ENCODE measurements at places on chromosomes 1 and 21.

DNA sequence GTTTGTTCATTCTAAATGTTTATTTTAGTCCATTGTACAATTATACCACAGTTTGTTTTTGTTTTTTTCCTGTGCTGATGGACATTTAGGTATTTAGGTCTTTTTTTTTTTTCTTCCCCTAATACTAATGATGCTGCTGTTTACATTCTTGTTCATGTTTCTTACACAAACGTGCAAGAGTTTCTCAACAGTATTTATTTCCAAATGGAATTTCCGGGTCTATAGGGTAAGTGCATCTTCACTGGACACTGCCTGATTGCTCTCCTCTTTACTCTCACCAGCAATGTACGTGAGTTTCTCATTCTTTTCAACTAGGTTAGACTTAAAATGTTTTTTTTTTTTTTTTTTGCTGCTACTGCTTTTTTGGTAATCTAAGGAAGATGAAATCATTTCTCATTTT is 122.7 kb downstream of the PPP1R12B start:
- no peak for DNase-seq

- no peak for DNase-seq
Observed at GRCh38 chr1:185670187-185670627, 64.0 kb upstream of the HMCN1 start.

GRCh38 chr1:64896551-64896950 is 69.8 kb downstream of the JAK1 start:
- DNase-seq = no peak

- DNase-seq = no peak
Observed at GRCh38 chr1:186144505-186144904, 230.5 kb downstream of the TPR start.

DNA sequence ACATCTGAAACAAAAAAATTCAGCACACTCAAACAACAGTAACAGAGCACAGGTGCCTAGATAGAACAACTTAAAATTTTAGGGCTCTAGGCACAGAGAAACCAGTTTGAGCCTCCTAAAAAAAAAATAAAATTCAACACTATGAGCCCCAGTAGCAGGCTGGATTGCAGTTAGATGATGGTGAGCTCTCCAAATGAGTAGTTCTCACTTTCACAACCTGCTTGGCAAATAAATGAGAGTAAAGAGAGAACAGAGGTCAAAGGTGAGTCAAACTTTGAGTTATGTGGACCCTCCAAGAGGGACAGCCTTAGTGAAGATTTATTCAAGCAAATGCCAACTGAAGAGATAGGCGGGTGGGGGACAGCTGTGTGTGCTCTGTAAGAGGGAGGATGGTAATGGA is 3.6 kb downstream of the BEND5 start:
- DNase-seq = no peak

GRCh38 chr1:57824535-57824934 is 400.7 kb upstream of the DAB1 start:
- no peak for DNase-seq

- DNase-seq = peak; percentile 31
Observed at GRCh38 chr21:25421321-25422028, 185.8 kb downstream of the MRPL39 start.

DNA sequence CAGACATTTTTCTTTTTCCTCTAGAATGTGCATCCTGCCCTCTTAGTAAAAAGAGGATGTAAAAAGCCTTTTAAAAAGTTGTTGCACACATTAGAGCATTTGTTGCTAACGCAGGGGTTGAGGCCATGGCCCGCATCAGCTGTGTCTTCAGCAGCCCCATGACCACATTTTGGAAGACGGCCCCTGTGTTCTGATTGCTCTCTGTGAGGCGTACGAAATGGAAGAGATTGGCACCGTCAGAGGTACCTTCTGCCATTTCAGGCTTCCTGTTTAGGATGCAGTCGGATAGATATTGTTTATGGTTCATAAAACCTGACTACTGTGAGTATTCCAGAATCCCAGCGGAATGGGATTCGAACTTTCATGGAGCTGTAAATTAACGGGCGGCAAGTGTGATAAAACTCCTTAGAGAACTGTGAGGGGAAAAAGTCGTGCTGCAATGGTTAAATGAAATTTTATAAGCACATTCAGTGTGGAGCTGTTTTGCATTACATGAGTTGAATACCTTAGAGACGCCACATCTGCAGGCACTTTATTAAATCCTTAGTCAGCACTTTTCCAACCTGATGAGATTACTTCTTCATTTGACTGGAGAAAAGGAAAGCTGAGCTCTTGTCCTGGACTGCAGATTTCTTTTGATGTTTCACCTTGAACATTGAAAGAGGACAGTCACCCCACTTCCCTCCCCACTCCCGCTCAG is 273.9 kb downstream of the TM2D1 start:
- DNase-seq = no peak

DNA sequence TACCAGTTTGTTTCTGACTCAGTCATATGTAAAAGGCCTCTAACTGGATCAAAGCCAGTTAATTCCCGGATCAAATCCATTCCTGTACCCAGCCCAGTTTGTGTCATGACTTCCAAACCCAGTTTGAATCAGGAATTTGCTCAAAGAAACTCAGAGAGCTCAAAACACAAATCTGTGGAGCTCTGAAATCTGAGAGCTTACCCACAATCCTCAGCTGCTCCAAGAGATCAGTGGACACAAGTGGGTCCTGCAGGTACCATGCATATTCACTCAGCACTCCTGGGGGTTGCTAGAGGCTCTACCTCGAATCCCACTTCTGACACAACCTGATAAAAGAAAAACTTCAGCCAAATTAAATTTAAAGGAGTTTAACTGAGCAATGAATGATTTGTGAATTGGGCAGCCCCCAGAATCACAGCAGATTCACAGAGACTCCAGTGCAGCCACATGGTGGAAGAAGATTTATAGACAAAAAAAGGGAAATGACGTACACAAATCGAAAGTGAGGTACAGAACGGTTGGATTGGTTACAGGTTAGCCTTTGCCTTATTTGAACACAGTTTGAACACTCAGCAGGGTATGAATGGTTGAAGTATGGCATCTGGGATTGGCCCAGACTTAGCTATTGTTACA is 11.9 kb upstream of the MRPL55 start:
- no peak for DNase-seq

GRCh38 chr1:28981210-28981609 is 66.8 kb downstream of the EPB41 start:
- DNase-seq = no peak

DNA sequence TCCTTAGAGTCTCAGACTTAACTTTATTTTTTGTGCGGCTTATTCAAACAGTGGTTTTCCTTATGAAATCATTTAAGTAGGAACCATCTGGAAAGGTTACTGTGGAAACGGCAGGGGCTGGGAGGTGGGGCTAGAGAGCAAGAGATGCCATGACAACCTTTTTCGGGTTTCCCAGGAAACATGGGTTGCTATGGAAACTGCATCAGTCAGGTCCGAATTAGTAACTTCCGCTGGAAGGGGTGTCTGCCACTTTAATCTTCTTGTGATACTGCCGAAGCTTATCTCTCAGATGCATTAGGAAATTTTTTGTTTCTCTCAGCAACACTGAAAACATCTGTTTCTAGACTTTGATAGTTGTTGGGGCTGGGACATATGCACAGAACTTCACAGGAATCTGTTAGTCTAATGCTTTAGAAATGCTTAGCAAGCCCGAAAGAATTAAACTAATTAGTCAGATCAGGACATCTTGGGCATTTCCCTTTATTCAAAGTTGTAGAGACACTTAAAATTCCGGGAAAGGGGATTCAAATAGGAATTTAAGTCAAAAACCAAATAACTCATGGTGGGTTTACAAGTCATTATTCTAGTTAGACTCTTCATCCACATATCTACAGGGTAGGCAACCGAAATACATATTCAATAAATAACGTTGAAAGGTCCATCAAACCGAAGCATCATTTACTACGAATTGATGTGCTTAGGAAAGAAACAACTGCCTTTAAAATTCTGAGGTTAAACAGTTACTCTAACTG is 2.6 kb downstream of the KCNA3 start:
- DNase-seq = peak; percentile 55

- DNase-seq = no peak
Observed at GRCh38 chr1:23795676-23796465, 4.7 kb downstream of the GALE start.

DNA sequence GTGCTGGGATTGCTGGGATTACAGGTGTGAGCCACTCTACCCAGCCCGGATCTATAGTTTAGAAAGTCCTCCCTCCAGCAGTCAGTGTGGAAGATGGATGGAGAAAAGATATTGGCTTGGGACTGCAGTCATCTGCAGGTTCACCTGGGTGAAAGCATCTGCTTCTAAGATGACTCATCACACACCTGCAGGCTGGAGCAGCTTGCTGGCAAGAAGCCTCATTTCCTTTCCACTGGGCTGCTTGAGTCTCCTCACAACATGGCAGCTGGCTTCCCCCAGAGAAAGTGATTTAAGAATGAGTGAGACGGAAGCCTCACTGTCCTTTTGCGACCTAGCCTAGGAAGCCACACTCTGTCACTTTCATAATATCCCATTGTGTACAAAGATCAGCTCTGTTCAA is 50.0 kb downstream of the FOXO6 start:
- no peak for DNase-seq
